H7 (cell line): ENCODE measurements at places on chromosomes 5 and 9.

- DNase-seq, result peak; percentile 82
Measured at GRCh38 chr5:93570294-93571113, 10.5 kb downstream of the NR2F1-AS1 start.

DNA sequence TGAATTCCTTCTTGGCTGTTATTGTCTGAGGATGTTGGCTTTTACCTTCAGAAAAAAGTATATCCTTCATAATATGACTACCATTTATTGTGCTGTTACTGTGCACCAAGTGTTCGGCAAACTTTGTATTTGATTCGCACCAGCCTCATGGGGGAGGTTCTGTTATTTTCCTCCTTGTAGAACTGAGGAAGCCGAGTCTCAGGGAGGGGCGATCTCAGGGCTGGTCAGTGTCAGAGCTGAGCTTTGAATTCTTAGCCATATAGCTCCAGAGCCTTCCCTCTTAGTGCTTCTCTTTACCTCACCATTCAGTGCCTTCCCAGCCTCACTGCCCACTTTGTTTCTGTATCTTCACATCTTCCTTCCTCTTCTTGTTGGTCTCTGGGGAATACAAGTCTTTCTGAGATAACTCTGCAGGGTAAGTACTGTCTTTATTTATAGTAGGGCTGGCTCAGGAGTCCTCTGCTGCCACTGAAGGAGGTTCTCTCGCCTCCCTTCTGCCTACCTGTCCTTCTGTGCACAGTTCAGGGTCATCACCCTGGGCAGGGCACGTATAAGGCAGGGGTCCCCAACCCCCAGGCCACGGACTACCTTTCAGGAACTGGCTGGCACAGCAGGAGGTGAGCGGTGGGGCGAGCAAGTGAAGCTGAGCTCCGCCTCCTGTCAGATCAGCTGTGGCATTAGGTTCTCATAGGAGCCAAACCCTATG lies 48.4 kb downstream of the GALNT10 start:
- DNase-seq, result no peak

GRCh38 chr5:12876541-12877298 lies 972.5 kb upstream of the CTNND2 start:
- DNase-seq, result no peak

- no peak for DNase-seq
Measured at GRCh38 chr5:172543484-172544298, 89.4 kb upstream of the SH3PXD2B start.

GRCh38 chr5:78810098-78810920 lies 161.7 kb upstream of the LHFPL2 start:
- DNase-seq, result no peak

DNA sequence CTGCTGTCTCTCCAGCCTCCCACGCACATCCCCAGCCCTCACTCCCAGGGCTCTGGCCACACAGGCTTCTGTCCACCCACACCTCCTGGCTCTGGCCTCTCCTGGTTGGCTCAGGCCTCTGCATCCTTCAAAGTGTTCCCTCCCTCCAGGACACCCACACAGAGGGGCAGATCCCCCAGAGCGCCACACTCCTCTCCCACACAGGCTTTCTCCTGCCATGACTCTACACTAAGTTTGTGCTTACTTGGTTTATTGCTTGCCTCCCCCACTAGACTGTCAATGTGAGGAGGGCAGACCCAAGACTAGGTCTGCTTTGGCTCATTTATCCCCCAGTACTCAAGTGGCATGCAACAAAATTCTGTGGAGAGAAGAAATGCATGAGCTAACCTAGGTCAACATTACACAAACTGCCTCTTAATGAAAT lies 67.0 kb upstream of the SPOCK1 start:
- DNase-seq, result no peak
